ENCODE measurements at places on chromosomes 11 and 22. TPM values are rescaled to one million over a fixed set of nuclear protein-coding genes. Genes with fewer than 3 reads are reported as not detected.

DNA sequence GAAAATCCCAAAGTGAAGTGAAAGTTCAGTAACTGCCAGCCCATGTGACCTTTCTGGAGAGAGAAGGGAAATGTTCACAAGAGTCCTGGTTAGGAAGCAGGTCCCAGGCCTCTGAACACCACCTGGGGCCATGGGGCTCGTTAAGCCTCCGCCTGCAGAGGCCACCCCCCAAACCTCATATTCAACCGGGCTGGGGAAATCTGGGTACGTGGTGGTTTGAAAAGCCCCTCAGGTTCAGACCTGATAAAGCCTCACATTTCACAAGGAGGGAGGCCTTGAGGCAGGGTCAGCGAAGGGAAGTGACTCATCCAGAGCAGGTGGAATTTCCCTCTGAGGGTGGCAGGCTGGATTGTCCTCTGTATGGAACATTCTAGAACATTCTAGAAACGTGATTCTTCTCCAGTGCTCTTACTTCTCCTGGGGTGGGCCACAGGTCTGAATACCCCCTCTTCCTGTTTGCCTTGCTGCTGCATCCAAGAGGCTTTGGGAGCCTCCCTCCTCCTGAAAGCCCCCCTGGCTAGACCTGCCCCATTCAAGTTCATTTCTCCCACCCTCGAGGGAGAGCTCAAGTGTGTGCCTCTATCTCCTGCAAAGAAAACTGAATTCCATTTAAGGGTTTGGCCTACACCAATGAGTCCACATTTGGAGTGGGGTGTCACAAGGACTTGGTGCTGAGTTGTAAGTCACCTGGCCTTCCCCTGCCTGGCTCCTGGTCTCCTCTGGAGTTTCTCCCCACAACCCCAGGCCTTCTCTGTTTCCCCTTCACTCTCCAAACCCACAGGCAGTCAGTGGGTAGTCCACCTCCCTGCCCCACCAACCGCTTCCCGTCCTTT lies 6.3 kb downstream of the FXYD2 start:
- peak; percentile 59 for ATAC-seq

DNA sequence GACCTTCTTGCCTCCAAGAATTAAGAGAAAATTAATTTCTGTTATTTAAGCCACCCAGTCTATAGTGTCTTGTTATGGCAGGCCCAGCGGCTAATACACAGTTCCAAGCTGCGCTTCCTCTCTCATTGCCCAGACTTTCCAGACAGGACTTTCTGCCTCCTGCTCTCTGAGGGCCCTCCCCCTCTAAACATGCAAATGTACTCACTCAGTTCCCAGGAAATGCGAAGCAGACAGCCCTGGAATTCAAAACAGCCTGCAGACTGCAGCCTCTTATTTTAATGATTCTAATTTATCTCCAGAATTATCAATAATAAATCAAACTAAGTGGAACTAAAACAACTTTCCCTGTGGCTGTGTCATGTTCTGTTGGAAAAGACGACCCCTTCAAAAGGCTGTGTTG lies 115.5 kb upstream of the ISX start:
- no peak for ATAC-seq

- ATAC-seq = peak; percentile 93
Measured at GRCh38 chr22:37154925-37155712, 5.4 kb upstream of the IL2RB start.

GRCh38 chr11:614021-614622 lies 1.6 kb downstream of the IRF7 start:
- no peak for ATAC-seq

DNA sequence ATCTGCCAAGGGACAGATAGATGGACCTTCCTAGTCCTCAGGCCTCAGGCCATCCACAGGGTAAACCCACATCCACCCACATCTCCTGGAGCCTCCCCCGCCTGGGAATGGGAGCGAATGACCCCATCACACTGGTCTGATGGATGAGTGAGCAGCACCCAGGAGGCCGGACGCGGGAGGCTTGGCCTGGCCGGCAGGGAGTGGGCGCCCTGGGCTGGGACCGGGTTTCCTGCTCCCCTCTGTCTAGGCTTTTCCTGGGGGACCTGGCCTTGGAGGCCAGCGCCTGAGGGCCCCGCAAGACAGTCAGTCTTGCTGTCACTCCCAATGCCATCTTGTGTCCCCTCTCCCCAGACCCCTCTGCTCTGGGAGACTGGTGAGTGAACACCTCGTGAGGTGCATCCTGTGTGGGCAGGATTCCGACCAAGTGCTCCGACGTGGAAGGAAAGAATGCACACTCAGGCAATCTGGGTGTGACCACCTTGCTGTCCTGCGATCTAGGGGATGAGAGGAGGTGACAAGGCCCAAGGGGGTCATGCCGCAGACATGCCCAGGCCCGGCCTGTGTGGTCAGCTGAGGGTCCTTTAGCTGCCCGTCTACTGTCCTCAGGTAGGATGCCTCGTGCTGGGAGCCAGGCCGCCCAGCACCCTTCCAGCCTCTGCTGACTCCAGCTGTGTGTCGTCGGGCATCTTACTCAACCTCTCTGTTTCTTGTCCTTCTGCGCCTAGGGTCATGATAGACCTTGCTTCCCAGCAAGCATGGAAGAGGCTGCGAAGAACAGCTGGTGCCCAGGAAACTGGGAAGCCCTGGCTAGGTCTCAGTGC lies 26.5 kb upstream of the WNT7B start:
- ATAC-seq = no peak

- no peak for ATAC-seq
Measured at GRCh38 chr11:95512177-95512576, 277.4 kb downstream of the FAM76B start.

DNA sequence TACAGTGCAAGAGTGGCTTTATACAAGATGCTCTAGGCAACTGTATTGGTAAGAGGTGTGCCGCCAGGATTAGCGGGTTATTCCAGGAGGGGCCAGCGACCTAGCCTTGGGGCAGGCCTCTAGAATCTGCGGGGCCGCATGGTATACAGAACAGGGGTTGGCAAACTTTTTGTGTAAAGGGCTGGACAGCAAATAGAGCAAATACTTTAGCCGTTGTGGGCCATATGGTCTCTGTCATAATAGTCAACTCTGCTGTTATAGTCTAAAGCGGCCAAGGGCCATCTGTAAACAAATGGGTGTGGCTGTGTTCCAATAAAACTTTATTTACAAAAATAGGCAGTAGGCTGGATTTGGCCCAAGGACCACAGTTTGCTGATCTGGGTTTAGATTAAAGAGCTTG lies 32.6 kb downstream of the FBLN1 start:
- ATAC-seq = no peak

DNA sequence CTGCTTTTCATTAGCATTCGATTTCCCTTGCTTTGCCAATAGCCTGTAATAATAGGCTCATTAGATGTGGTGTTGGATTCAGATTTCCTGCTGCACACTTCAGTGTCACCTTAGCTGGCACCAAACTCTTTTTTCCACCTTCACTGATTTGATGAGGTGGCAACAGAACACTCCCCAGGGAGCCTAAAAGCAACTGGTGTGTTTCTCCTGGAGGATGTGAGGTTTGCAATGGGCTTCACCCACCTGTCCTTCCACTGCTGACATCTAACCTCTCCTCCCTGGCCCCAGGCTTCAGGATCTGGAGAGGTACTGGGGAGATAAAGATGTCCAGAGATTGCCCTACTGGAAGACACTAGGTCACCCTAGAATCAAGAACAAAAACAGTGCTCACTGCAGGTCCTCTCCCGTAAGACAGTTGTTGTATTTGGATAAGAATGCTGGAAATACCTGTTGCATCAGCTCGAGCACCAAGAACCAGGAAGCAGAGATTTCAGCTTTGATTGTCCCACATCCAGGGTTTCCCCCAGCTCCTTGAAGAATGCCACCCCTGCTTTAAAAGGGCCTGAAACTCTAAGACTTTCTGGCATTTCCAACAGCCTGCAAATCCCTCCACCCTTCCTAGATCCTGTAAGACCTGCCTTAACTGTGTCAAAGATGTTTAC lies 96.9 kb downstream of the SLC1A2 start:
- ATAC-seq = no peak

DNA sequence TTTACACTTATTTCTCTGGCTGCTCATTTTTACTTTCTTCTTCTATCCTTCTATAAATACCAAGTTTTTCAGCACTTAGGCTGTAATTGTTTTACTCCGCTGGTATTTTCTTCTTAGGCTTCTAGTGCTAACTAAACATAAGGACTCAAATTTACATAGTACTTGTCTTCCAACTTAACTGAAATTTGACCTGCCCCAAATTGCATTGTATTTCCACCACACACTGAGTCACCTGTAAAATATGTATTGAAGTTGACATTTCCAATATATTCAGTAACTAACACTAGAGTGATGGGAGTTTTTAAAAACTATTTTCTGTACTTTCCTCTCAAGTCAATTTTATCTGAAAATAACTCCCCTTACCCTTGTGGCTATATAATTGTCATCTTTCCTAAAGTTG lies 1794.1 kb upstream of the RAG2 start:
- ATAC-seq = no peak

GRCh38 chr11:26037716-26038115 lies 294.2 kb upstream of the ANO3 start:
- no peak for ATAC-seq

GRCh38 chr11:111736181-111736590 lies 30.0 kb downstream of the PPP2R1B start:
- ATAC-seq = no peak

GRCh38 chr22:36405671-36406538 lies 18.1 kb upstream of the MYH9 start:
- ATAC-seq = peak; percentile 51

DNA sequence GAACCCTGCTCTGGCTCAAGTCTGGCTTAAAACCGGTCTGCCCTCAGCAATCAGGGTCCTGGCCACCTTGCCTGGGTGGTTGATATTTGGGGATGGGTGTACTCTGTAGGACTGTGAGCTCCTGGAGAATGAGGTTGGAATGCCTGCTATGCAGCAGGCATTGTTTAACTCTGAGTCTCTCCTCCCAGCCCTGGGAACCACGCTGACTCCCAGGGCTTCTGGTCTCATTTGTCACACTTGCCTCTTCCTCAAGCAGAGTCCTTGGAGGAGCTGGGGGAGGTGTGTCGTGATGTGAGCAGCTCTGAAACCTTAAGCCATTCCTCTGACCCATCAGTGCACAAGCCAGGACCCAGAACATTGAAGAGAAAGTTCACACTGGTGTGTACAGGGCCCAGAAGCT lies 340.1 kb downstream of the MN1 start:
- no peak for ATAC-seq

DNA sequence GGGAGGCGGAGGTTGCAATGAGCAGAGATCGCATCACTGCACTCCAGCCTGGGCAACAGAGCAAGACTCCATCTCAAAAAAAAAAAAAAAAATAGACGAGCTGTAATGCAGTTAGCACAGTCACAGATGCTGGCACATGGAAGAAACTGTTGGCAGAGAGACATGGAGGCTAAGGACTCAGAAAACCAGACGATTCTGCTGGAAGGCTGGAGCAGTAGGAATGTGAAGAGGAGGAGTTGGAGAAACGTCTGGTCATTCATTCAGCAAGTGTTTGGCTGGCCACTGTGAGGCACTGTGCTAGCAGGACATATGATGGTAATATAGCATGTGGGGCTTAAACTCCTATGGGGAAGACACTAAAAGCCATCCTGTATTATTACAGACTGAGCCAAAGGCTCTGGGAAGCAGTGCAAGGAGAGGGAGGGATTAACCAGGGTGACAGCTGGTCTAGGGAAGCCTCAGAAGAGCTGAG lies 5.0 kb downstream of the UQCR10 start:
- ATAC-seq = no peak

DNA sequence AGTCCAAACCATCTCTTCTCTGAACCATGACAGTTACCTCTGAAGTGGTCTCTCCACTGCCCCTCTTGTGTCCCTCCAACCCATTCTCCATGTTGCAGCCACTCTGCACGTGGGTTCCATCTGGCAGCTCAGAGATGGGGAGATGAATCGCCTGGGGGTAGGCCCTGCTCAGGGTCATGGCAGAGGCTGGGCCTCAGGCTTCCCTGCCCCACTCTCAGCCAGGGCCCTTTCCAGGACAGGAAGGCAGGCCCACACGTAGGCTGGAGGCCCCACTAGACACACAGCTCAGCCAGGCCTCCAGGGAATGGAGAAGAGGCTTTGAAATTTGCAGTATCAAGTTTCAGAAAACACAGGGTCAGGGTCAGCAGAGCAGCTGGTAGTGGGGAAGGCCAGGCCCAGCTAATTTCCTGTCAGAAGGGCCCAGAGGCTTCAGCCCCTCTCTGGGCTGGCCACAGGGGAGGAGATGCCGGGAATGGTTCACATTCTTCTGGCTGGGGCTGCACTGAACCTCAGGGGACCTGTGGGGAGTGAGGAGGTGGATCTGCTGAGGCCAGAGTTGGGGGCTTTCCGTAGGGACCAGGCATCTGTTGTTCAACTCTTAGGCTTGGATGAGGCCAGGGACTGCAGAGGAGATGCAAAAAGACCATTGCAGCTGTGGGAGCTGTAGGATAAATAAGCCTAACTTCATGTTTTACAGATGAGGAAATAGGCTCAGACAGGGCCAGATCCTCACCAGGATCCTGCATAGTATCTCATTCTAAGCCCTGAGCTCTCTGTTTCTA lies 101.6 kb downstream of the SWAP70 start:
- no peak for ATAC-seq

Gene KRTAP5-2
- total RNA-seq = not detected

Gene CSRP3
- not detected for total RNA-seq

Gene FAT3
- not detected for total RNA-seq

Gene GPHA2
- total RNA-seq = 0.43 TPM

Gene BLID
- not detected for total RNA-seq

Gene OR5B21
- 3.6 TPM for total RNA-seq

Gene ALDH3B1
- not detected for total RNA-seq

Gene EXPH5
- 6.0 TPM for total RNA-seq

Data from activated T-helper 17 cell treated with anti-CD3 and anti-CD28 coated beads, Interleukin-2, amount 50 U/mL, for 72 hours (primary cell).